Activated naive CD4-positive, alpha-beta T cell treated with anti-CD3 and anti-CD28 coated beads, Interleukin-2, amount 50 U/mL, for 72 hours (primary cell): ENCODE measurements at places on chromosomes 16 and 17.

DNA sequence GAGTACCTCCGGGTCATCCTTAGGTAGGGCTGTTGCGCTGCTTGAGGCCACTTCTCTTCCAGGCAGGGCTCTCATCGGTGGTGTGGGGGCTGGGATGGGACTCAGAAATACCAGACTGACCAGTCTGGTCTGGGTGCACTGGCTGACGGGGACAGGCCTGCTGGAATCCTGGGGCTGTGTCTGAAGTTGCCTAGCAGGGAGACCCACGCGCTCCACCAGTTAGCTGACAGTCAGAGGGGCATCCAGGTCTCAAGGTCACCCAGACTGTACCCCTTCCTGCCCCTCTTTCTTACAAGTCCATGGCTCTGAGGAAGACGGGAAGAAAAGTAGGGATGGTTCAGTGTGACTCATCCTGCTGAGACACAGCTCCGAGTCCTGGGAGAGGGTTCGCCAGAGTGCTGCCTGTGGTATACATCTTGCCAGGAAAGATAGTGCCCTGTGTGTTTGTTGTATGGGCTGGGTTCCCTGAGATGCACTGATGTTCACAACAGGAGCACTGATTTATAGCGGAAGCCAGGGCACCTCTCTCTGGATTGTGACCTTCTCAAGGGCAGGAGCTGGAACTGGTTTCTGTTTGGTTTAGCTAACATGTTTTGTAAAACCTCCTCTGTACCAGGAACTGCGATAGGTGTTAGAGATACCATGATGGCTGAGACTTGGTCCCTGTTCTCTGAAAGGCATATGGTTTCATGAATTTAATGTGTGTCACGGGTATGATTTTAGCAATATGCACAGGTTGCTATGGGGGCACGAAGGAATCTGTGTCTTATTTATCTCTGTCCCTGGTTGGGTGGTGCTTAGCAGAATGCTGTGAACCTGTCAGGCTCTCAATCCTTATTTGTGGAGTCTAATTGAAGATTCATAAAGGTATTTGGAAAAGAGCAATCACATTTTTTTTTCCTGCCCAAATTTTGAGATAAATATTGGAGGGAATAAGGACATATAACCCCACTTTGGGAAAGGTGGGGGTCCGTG, 97.5 kb downstream of the OR1D5 start:
- no peak for DNase-seq

GRCh38 chr17:81057777-81058176, 22.8 kb downstream of the BAIAP2 start:
- DNase-seq, result no peak

- no peak for DNase-seq
Observed at GRCh38 chr17:64688481-64688880, 26.4 kb upstream of the SMURF2 start.

- no peak for DNase-seq
Observed at GRCh38 chr16:9035996-9036395, 55.4 kb upstream of the HAPSTR1 start.

- no peak for DNase-seq
Observed at GRCh38 chr17:2427910-2428309, 27.1 kb upstream of the MNT start.

DNA sequence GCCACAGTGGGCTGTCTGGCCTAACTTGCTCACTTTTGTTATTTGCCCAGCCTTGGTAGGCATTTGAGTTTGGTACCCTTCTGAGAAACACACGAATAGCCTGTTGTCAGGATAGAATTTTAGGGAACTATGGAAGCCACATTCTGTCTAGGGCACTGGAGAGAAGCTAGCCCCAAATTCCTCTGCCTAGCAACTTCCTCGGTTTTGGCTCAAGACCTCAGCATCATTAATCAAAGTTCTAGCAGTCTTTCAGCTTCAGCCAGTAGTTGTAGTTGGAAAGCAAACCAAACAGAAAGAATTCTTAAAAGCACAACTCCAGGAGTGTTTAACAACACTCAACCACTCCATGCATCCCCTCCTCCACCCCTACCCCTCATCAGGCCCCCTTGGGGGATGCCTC, 572.1 kb upstream of the PSMD7 start:
- no peak for DNase-seq

- DNase-seq, result no peak
Observed at GRCh38 chr17:8719291-8720246, 25.1 kb downstream of the CCDC42 start.

DNA sequence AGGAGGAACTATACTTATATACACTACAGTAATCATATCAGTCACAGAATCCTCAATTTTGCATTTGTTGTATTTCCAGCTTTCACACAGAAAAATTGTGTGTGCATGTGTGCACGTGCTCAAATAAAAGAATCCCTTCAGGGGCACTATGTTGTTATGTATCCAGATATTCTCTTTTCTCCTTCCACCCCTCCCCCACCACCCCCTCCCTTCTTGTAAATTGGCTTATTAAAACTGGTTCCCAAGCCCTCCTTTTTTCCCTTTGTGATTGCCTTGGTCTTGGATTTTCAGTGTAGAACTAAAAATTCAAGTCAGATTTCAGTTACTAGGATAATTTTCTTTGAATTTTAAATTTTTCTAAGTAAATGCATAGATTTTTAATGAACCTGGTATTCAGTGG, 86.3 kb downstream of the WNT3 start:
- DNase-seq, result no peak

- DNase-seq, result no peak
Observed at GRCh38 chr16:85136213-85136701, 24.0 kb upstream of the CIBAR2 start.

DNA sequence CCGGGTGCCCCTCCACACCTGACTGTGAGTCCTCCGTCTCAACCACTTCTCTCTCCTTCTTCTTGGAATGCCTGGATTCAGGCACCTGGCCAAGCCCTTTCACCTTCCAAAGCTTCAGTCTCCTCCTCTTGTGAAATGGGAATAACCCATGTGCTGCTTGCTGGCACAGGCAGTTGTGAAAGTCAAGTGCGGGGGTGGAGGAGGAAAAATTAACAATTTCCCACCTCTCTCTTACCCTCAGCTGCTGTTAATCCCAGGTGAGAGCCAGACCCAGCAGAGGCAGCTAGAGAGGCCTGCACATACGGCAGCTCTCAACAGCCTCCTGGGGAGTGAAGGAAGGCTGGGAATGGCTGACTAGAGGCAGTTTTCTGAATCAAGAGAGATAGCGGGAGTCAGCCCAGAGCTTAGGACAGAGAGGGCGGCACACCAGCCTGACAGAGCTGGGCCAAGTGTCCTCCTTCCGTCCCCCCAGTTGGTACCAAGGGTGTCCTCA, 77.9 kb upstream of the LGALS9 start:
- no peak for DNase-seq

DNA sequence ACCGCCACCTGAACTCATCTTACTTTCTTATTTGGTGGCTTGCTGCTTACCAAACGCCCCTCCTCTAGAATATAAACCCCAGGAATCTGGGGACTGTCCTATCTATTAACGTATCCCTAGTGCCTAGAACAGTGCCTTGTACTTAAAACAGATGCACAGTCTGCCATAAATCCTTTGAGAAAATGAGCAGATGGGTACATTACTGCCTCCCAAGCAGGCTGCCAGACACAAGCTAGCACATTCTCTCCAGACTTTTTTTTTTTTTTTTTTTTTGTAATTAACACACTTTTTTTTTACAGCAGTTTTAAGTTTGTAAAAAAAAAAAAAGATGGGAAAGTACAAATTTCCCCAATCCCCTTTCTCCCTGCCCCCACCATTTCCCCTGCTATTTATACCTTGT, 57.3 kb upstream of the RPL38 start:
- no peak for DNase-seq

DNA sequence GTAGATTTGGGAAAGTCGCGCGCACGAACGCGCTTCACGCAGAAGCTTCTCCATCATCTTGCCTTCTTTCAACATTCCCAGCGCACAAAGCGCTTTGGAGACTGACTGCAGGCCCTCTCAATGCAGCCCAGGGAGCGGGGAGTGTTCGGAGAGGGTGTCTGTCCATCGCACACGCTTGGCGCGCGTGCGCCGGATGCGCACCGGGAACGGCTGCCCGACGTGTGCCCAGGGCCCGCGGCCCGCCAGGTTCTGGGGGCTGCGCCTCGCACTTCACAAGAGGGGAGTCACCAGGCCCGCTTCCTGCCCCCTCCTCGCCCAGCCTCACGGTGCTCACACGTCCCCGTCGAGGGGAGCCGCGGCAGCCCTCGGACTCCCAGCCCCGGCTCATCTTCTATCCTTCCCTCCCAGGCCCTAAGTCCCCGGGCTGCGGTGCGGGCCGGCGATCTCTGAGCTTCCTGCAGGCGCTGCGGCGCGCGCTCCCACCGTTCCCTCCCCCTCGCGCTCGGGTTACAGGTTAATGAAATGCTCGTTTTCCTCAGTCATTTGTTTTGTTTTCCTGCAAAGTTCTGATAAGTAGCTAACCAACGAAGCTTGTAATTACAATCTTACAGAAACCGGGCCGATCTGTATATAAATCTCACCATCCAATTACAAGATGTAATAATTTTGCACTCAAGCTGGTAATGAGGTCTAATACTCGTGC, 2.8 kb upstream of the IRX3 start:
- no peak for DNase-seq

GRCh38 chr17:75701288-75701687, 20.0 kb upstream of the ITGB4 start:
- no peak for DNase-seq

- no peak for DNase-seq
Observed at GRCh38 chr17:4893721-4894560, 5.4 kb upstream of the C17orf107 start.

DNA sequence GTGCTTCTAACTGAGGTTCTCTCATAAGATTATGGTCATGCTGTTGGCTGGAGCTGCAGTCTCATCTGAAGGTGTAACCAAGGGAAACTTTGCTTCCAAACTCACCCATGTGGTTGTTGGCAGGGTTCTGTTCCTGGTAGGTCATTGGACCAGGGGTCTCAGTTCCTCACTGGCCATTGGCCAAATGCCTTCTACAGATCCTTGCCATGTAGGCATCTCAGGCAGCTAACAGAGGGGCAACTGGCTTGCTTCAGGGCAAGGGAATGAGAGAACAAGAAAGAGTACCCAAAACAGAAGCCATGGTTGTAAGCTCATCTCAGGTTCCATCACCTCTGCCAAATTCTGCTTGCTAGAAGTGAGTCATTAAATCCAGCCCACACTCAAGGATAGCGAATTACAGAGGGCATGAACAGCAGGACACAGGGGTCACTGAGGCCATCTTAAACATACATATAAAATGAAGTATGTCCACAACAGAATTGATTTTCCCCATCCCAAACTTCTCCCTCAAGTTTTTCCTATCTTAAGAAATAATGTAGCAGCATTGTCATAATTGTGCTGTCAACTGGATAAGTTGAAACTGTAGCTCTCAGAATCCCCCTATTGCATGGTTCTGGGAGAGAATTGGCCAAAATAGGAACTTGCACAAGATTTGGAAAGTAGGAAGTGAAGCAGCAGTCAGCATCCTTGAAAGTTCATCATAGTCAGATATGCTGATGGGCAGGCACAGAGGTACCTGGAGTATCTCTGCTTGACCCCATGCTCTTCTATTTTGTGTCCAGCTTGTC, 42.4 kb upstream of the CES5A start:
- DNase-seq, result no peak

- no peak for DNase-seq
Observed at GRCh38 chr16:60674241-60674640, 1362.0 kb downstream of the CDH8 start.

GRCh38 chr17:80260791-80261158, at the start of gene RNF213:
RNF213 (plus strand) TSS chr17:80260852; CDS start chr17:80263682, 2,830 bp downstream.
- peak; percentile 57 for DNase-seq

GRCh38 chr17:63540590-63540989, 9.7 kb upstream of the DCAF7 start:
- DNase-seq, result no peak

GRCh38 chr17:4506892-4507291, 8.2 kb downstream of the SPNS2 start:
- DNase-seq, result no peak

DNA sequence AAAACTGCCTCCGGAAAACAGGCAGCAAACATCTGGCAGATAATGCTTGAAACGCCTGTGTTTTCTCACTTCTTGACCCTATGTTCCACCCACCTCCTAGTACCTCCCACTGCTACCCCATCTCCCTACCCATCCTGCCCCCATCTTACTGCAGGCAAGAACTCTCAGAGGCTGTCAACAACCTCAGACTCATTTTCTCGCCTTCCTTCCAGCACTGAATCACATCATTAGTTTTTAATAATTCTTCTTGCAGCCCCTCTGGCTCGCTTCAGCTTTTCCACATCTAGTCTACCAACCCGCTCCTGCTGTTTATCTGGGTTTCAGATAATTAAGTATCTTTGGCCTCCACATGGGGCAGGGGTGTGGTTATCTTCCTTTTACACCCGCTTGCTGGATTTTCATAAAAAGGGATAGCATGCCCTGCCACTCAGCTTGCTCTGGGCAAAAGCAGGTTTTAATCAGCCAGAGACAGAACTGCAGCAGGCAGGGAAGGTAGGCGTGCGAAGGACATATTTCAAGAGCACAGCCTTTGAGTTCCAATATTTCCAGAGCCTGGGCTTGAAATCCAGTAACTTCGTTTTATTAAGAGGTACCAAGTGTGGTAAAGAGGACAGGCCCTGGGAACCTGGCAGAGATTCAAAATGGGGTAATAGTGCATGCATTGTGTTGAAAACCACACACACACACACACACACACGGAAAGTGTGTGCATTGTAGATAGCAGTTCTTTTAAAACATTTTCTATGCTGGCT, 87.5 kb downstream of the BMERB1 start:
- DNase-seq, result no peak

DNA sequence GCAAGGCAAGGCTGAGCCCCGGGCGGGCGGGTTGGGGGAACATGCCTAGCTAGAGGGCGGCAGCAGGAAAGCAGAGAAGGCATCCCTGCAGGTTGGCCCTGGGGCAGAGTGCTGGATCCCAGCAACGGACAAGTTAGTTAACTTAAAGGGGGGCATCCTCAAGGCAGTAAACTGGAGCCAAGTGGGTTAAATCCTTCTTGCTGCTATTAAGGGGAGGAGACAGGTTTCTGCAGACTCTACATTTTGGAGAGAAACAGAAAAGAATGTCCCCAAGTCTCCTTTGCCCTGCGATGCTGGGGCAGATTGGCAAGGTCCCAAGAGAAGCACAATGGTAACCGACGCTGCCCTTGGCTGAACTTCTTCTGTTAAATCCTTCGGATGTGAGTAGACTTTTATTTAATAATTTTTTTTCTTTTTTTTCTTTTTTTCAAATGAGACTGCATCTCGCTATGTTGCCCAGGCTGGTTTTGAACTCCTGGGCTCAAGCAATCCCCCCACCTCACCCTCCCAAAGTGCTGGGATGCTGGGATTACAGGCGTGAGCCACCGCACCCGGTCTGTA, 14.0 kb downstream of the ATP5PD start:
- DNase-seq, result peak; percentile 30

DNA sequence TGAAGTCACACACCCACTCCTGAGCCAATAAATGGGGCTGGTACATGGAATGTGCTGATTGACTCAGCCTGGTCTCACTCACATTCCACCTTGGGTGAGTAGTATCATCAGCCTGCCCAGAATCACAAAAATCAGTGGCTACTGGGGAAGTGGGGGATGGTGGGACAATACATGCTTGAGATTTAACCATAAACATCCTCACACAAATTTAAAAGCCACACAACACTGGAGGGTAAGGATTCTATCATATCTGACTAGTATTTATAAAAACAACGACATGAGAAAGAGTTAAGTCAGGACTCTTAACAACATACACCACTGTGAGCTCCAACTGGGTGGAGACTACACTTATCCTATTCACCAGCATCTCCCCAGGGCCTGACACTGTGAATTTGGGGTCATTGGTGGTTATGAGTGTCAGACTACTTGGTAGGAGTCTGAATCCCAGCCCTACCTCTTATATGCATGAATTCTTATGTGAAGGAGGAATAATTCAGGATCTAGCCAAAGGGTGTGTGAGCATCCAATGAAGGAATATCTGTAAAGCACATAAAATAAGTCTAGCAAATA, 26.0 kb upstream of the IRX6 start:
- DNase-seq, result no peak
